ENCODE measurements at places on chromosomes 2 and 18. TPM values are rescaled to one million over a fixed set of nuclear protein-coding genes. Genes with fewer than 3 reads are reported as not detected.

The SLC9A4 gene
- not detected for total RNA-seq

The GPR39 gene
- total RNA-seq = not detected

The NPHP1 gene
- 1.8 TPM for total RNA-seq

The AFF3 gene
- 2.6 TPM for total RNA-seq

The PFN4 gene
- total RNA-seq = 0.29 TPM

GRCh38 chr2:3647831-3648651 is 10.0 kb upstream of the ALLC start:
- no peak overlapping the region for H3K27ac ChIP-seq
- no peaks in the 10 kb centered on the region for H3K36me3 ChIP-seq
- H3K27me3 ChIP-seq = no peaks in the 10 kb centered on the region
- peaks cover 17% of the 10 kb centered on the region for H3K4me1 ChIP-seq
- DNase-seq = no peak
- no peak overlapping the region for H3K4me3 ChIP-seq

DNA sequence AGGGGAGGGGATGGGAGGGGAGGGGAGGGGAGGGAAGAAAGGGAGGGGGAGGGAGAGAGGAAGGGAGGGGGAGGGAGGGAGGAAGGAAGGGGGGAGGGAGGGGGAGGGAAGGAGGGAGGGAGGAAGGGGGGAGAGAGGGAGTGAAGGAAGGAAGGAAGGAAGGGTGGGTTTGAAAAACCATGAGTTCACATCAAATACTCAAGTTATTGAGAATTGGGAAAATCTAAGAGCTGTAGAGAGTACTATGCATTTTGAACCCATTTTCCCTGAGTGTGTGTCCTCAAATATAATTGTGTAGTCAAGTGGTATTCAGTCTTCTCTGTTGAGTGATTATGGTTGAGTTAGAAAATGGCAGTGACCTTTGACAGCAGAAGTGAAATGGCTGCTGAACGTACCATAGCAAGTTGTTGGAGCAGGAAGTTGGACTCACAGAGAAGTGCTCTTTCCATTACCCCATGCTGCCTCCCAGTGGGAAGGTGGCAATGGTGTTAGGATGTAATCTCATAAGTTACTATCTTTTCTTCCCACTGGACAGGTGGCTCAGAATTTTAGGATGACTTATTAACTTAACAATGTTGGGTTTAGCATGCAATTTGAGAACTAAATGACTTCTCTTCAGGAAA is 214.6 kb downstream of the SETBP1 start:
- peaks cover 9% of the 10 kb centered on the region for H3K36me3 ChIP-seq
- no peak overlapping the region for H3K4me3 ChIP-seq
- no peak overlapping the region for H3K27ac ChIP-seq
- peak; percentile 27 for DNase-seq

DNA sequence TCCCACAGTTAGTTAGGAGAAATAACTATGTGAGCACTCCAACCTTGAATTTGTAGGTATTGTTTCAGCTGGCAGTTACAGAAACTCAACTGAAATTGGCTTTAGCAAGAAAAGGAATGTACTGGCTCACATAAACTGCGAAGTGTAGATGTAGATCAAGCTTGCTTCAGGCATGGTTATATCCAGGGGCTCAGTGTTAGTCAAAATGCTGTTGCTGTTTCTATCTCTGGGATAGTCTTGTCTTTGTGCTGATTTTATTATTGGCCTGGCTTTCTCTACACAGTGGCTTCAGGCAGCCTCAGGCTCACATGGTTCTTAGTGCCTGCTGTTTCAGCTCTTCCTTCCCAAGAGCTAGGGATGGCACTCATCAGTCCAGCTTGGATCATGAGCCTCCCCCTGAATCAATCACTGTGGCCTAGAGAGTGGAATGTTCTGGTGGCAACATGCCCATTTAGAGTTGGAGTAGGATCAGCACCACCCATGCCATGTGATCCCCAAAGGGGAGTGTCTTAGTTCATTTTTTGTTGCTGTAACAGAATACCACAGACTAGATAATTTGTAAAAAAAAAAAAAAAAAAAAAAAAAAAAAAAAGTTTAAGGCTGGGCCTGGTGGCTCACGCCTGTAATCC is 69.1 kb upstream of the FOXI3 start:
- H3K36me3 ChIP-seq = peaks cover 1% of the 10 kb centered on the region
- no peak for DNase-seq
- peaks cover 13% of the 10 kb centered on the region for H3K27me3 ChIP-seq
- H3K27ac ChIP-seq = no peak overlapping the region

- H3K27me3 ChIP-seq = peaks cover 12% of the 10 kb centered on the region
- no peaks in the 10 kb centered on the region for H3K4me1 ChIP-seq
- no peak for DNase-seq
- no peak overlapping the region for H3K4me3 ChIP-seq
Observed at GRCh38 chr2:126953483-126953882, 54.8 kb downstream of the TEX51 start.

DNA sequence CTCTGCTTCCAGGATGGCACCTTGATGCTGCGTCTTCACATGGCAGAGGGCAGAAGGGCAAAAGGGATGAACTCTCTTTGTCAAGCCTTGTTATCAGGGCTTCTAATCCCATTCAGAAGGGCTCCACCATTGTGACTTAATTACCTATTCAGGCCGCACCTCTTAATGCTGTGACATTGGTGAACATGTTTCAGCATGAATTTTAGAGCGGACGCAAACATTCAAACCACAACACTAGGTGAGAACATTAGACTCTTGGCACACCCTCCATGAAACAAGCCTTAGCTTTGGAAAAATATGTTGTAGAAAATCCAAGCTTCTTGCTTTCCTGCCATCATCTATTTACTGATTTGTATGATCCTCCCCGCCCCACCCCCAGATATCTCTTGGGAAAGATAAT is 17.9 kb downstream of the DAW1 start:
- no peak for DNase-seq
- H3K4me1 ChIP-seq = no peaks in the 10 kb centered on the region
- no peaks in the 10 kb centered on the region for H3K36me3 ChIP-seq
- H3K27ac ChIP-seq = no peak overlapping the region
- H3K4me3 ChIP-seq = no peak overlapping the region
- no peaks in the 10 kb centered on the region for H3K27me3 ChIP-seq

- peaks cover 8% of the 10 kb centered on the region for H3K4me1 ChIP-seq
- no peak overlapping the region for H3K27ac ChIP-seq
- DNase-seq = no peak
- H3K4me3 ChIP-seq = peak overlapping the region; percentile 29
Observed at GRCh38 chr2:217398860-217399259, 539.0 kb upstream of the TNP1 start.

DNA sequence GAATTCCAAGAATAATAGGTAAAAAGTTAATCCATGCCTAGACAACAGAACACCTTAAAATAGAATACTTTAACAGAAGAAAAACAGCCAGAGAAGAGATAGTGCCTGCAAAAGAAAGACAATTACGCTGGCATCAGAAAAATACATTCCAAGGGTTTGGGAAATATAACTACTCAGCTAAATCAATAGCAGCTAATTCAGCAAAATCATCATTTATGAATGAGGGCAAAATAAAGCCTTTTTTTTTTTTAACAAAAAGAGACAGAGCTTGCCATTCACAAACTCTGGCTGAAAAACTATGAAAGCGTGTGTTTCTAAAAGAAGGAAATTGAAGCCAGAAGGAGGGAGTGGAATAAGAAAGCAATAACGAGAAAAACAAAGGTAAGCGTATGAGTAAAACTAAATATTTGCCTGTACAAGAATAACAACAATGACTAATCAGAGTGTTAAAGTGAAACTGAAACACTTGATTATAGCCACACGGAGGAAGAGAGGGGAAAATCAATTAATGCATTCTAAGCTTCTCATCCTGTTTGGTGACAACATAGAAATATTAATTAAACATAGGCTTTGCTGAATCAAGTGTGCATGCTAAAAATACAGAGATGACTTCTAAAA is 90.2 kb downstream of the EHD3 start:
- no peaks in the 10 kb centered on the region for H3K36me3 ChIP-seq
- H3K27ac ChIP-seq = peak overlapping the region; percentile 95
- DNase-seq = no peak
- peak overlapping the region; percentile 81 for H3K4me3 ChIP-seq

- peaks cover 4% of the 10 kb centered on the region for H3K4me1 ChIP-seq
- H3K27me3 ChIP-seq = no peaks in the 10 kb centered on the region
- H3K36me3 ChIP-seq = peaks cover 27% of the 10 kb centered on the region
- H3K27ac ChIP-seq = no peak overlapping the region
- H3K4me3 ChIP-seq = no peak overlapping the region
- no peak for DNase-seq
Observed at GRCh38 chr18:21769206-21769605, 28.6 kb downstream of the MIB1 start.

DNA sequence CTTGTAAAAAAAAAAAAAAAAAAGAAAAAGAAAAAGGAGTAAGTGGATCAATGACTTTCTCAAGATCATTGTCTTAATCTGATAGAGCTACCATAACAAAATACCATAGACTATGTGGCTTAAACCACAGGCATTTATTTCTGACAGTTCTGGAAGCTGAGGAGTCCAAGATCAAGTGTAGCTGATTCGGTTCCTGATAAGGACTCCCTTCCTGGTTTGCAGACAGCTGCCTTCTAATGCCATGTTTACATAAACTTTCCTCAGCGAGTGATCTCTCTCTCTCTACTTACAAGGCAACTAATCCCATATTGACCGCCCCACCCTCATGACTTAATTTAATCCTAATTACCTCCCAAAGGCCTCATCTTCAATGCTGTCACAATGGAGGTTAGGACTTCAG is 36.5 kb upstream of the SIX2 start:
- no peak overlapping the region for H3K4me3 ChIP-seq
- no peak for DNase-seq
- no peak overlapping the region for H3K27ac ChIP-seq

- peaks cover 5% of the 10 kb centered on the region for H3K36me3 ChIP-seq
- H3K4me1 ChIP-seq = peaks cover 6% of the 10 kb centered on the region
- no peak overlapping the region for H3K27ac ChIP-seq
- H3K27me3 ChIP-seq = no peaks in the 10 kb centered on the region
- no peak overlapping the region for H3K4me3 ChIP-seq
Observed at GRCh38 chr2:241020629-241021190, 22.3 kb downstream of the SNED1 start.

GRCh38 chr2:85399183-85399455 is 11.0 kb downstream of the CAPG start:
- H3K27me3 ChIP-seq = no peaks in the 10 kb centered on the region
- peaks cover 12% of the 10 kb centered on the region for H3K36me3 ChIP-seq
- H3K4me3 ChIP-seq = no peak overlapping the region

GRCh38 chr2:168085801-168086361 is 161.5 kb downstream of the STK39 start:
- DNase-seq = no peak
- H3K36me3 ChIP-seq = peaks cover 9% of the 10 kb centered on the region
- peaks cover 35% of the 10 kb centered on the region for H3K4me1 ChIP-seq
- H3K27me3 ChIP-seq = no peaks in the 10 kb centered on the region
- no peak overlapping the region for H3K4me3 ChIP-seq
- H3K27ac ChIP-seq = no peak overlapping the region

- no peak for DNase-seq
- no peaks in the 10 kb centered on the region for H3K36me3 ChIP-seq
- H3K4me1 ChIP-seq = no peaks in the 10 kb centered on the region
- no peak overlapping the region for H3K4me3 ChIP-seq
- H3K27me3 ChIP-seq = no peaks in the 10 kb centered on the region
- H3K27ac ChIP-seq = no peak overlapping the region
Observed at GRCh38 chr2:72988726-72989273, 71.5 kb downstream of the EMX1 start.

GRCh38 chr2:239177908-239178307 is 222.9 kb downstream of the HDAC4 start:
- H3K36me3 ChIP-seq = peaks cover 37% of the 10 kb centered on the region
- peaks cover 1% of the 10 kb centered on the region for H3K4me1 ChIP-seq
- H3K27ac ChIP-seq = no peak overlapping the region
- no peak overlapping the region for H3K4me3 ChIP-seq
- no peaks in the 10 kb centered on the region for H3K27me3 ChIP-seq

DNA sequence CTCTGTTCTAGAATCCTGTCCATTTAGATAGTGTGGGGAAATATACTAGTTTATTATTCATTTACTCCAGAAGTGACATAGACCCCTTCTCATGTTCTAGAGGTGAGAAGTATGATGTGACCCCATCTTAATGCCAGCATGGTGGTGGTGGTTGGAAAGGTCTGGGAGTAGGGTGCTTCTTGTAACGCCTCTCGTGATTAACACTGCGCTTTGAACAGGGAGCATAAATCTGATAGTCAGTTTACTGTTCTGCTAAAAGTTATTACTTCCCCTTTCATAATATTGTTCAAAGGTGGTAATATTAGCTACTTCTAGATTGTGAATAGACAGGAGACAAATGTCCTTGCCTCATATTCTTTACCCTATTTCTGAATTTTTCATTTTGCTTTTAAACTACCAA is 35.6 kb downstream of the EHBP1 start:
- no peaks in the 10 kb centered on the region for H3K27me3 ChIP-seq
- no peak for DNase-seq
- H3K36me3 ChIP-seq = no peaks in the 10 kb centered on the region
- H3K4me3 ChIP-seq = no peak overlapping the region
- H3K27ac ChIP-seq = no peak overlapping the region

GRCh38 chr2:197200762-197201058 is 109.9 kb downstream of the ANKRD44 start:
- H3K4me1 ChIP-seq = peaks cover 90% of the 10 kb centered on the region
- no peaks in the 10 kb centered on the region for H3K27me3 ChIP-seq
- H3K27ac ChIP-seq = peak overlapping the region; percentile 91
- peaks cover 22% of the 10 kb centered on the region for H3K36me3 ChIP-seq

GRCh38 chr2:239002954-239003623 is 155.2 kb downstream of the TWIST2 start:
- H3K27ac ChIP-seq = no peak overlapping the region
- peaks cover 2% of the 10 kb centered on the region for H3K36me3 ChIP-seq
- no peak for DNase-seq

DNA sequence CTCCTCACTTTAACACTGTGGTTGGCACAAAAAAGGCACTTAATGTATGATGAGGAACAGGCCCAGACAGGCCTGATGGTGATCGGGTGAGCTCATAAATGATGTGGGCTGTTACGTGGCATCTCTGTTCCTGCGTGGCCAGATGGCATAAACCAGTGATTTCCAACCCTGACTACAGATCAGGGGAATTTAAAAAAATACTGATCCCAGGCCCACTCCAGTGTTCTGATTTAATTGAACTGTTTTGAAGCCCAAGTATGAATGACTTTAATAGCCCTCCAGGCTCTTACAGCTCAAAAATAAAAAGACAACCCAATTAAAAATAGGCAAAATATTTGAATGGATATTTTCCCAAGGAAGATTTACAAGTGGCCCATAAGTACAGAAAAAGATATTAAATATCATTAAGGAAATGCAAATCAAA is 48.2 kb downstream of the LIPG start:
- no peak overlapping the region for H3K4me3 ChIP-seq
- no peak overlapping the region for H3K27ac ChIP-seq
- peaks cover 5% of the 10 kb centered on the region for H3K36me3 ChIP-seq
- peaks cover 24% of the 10 kb centered on the region for H3K27me3 ChIP-seq

All from activated T-cell treated with anti-CD3 and anti-CD28 coated beads, Interleukin-2, amount 50 U/mL, for 72 hours (primary cell).